ENCODE measurements at places on chromosomes 12 and 14.

- DNase-seq: peak; percentile 26
These were observed 52.3 kb downstream of the NEUROD4 start for GRCh38 chr12:55072083-55072482.

DNA sequence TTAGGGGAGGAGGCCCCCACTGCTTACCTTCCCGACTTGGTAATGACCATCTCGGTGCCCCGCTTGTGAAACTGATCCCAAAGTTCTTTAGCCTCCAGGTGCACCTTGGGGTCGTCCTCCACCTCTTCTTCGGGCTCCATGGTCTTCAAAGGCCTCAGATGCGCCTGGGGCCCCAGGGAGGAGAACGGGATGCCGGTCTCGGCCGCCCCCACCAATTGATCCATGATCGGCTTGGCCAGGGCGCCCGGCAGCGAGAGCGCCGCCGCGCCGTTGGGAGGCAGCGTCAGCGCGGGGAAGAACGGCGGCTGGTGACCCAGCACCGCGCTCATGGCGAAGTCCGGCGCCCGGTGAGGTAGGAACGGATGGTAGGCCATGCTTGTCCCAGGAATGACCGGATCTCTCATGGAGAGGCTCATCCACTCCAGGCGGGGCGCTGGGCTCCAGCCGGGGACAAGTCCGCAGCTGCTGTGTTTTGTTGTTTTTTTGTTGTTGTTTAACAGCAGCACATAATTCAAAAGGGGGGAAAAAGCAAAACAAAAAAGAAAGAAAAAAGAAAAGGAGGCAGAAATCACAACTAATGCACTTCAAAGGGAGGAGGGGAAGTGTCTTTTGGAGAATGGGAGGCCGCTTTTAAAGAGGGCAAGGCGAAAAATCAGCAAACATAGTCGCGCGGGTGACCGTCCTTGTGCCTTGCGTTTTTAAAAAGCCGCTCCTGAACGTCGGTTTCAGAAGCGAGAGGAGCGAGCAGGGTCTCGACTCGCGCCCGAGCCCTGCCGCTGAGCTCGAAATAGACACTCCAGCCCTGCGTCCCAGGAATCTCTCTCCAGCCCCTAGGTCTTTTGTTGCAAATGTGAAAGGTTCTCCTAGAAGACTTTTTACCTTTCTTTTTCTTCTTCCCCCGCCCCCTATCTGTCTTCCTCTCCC is 928 bp downstream of the TBX3 start:
- DNase-seq: no peak

GRCh38 chr14:93431036-93431670 is 414 bp downstream of the UNC79 start:
- DNase-seq: no peak

- DNase-seq: no peak
These were observed 162.6 kb downstream of the PPFIA2 start for GRCh38 chr12:81596558-81596957.

DNA sequence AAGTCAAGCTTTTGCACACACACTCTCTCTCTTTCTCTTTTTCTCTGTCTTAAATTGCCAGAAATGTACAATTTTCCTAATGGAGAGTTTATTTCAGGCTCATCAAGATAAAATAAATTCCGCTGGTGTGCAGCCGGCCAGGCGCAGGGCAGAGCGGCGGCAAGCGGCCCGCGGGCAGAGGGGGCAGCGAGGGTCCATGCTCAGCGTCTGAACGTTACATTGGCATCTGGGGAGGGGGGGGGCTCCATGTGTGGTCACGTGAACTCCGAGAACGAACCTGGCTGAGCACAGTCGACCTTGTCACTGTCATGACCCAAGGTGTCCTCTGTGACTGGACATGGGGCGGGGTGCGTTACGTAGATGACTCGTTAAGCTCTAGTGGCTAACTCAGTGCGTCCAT is 23.8 kb upstream of the FZD10 start:
- DNase-seq: no peak

DNA sequence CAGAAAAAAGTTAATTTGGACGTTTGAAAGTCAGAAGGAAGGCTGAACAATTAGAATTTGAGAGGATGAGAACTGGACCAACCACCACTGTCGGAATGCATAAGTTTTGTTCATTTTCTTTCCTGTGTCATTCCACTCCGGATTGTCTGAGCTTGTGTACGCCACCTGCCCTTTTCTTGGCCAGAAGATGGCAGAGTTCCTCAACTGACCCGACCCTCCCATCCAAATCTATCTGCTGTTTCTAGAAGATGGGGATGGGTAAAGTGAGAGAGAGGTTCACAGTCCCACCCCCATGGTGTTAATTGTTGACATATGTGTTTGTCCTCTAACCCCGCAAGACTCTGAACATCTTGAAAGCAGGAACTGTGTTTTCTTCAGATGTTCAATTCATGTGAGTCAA is 388.0 kb downstream of the VRK1 start:
- DNase-seq: no peak

DNA sequence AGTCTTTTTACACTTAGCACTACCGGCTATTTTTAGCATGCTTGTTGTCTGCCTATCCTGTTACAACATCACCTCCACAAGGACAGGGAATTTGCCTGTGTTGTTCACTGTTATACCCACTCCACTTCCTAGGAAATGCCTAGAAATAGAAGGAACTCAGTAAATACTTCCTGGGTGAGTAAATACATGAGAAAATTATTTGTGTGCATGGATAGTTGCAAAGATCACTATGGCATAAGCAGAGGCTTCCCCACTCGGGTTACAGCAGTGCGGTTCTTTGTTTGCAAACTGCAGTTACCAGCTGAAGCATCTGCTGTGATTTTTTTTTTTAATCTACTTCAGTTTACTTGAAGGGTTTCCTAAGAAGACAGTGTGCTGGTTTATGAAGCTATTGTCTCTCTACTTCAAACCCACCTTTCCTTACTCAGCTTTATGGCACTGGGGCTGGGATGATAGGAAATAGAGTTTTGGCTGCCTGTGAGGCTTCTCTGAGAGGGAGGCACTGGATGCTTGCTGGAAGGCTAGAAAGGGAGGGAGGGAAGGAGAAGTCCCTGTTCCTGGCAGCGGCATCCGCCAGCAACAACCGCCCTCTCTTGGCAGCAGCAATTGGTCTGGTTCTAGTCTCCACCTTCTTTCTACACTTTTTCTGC is 29.0 kb downstream of the PDE6H start:
- no peak for DNase-seq

DNA sequence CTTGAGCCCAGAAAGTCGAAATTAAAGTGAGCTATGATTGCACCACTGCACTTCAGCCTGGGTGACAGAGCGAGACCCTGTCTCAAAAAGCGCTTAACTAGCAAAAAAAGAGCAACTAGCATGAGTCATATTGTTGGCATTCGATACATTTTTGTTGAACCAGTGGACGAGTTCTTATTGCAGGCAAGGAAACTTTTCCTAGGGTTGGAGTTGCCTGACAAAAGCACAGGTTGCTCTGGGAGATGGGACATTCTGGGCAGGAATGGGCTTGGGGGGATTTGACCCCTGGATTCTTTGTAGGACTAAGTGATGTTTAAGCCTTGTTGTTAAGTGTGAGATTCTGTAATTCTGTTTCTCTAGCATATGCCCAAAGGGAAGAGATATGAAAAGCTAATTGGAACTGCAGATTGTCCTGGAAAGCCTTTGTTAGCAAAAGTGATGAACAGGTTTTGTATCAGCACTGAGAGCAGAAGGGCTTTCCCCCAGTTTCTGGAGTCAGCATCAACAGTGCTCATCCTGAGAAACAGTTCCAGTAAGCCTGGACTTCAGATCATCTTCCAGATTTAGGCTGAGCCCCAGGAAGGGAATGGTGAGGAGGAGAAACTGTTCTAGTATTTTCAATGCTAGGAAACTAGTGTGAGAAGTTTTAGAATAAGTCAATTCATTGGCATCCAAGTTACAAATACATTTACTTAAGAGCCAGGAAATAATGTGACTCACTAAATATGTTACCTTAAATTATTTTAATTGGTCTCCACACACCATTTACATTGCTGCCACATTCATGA is 123.1 kb downstream of the SRGAP1 start:
- no peak for DNase-seq

DNA sequence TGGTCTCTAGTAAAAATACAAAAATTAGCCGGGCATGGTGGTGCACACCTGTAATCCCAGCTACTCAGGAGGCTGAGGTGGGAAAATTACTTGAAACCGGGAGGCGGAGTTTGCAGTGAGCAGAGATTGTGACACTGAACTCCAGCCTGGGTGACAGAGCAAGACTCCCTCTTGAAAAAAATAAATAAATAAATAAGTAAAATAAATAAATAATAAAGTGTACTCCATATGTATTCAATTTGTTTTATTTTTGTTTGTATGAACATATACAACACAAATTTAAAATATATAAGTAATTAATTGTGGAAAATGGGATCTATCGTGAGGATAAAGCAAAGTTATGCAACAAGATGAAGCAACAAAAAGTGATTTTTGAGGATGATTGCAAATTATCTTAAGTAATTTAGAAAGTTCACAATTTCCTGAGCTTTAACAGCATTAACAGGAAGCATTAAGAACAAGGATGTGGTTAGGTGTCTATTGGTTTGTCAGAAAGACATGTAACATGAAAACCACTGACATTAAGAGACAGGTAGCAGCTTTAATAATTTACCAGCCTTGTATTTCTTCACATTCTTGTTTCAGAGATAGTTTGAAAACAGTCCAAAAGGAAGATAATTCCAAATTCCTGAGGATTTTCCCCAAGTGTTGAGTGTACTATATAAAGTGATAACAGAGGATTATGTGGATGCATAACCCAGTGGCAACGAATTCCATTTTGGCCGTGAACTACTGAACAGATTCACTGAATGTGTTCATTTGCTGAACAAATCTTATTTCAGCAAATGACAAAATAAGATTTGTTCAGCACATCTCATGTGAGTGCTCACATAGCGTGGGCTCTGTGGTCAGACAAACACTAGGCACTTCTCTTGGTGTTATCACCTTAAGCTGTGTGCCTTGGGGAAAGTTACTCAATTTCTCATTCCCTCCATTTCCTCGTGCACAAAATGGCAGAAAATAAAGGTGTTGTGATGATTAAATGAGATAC is 68.6 kb upstream of the RESF1 start:
- DNase-seq: no peak

DNA sequence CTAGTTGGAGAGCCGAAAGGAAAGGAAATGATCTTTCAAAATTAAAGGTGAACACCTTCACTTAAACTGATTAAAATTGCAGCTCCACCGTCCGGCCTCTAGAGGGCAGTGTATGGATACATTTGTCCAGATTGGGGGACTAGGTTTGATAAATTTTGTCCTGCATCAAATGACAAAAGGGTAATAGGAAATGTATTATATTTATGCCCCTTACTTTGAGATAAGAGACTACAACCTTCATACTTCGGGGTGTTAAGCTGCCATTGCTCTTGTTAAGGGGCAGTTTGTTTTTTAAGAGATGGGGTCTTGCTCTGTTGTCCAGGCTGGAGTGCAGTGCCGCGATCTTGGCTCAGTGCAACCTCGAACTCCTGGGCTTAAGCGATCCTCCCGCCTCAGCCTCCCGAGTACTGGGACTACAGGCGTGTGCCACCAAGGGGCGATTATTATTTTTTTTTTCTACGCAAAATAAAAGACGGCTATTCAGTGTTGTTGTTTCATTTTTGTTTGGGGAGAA is 818 bp upstream of the SUOX start:
- peak; percentile 36 for DNase-seq

DNA sequence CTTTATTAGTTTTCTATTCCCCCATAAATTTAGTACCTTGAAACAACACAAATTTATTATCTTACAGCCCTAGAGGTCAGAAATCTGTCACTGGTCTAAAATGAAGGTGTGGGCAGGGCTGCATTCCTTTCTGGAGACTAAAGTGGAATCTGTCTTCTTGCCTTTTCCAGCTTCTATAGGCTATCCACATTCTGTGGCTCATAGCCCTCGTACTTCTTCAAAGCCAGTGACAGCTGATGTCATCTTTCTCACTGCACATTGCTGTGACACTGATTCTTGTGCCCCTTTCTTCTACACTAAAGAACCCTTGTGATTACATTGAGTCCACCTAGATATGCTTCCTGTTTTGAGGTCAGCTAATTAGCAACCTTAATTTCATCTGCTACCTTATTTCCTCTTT is 23.2 kb upstream of the DCN start:
- no peak for DNase-seq

GRCh38 chr14:39319381-39319780 is 85.7 kb downstream of the MIA2 start:
- no peak for DNase-seq

DNA sequence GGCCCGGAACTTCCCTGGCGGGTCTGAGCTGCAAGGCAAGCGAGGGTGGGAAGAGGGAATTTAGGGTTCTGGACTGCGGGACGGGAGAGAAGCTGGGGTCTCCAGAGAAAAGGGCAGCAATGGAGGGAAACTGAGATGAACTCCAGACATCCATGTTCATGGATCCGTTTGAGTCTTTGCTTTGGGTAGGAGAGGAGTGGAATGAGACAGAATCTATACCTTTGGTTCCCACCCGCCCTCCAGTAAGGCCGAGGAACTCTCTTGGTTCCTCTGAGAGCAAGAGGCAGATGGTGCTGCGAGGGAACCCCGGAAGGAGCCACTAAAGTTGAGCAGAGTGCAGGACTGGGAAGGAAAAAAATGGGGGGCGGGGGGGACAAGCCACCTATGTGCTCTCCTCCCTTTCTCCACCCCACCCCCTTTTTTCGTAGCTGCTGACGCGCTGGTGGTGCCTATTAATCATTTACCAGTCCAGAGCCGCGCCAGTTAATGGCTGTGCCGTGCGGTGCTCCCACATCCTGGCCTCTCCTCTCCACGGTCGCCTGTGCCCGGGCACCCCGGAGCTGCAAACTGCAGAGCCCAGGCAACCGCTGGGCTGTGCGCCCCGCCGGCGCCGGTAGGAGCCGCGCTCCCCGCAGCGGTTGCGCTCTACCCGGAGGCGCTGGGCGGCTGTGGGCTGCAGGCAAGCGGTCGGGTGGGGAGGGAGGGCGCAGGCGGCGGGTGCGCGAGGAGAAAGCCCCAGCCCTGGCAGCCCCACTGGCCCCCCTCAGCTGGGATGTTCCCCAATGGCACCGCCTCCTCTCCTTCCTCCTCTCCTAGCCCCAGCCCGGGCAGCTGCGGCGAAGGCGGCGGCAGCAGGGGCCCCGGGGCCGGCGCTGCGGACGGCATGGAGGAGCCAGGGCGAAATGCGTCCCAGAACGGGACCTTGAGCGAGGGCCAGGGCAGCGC is 1.2 kb downstream of the SSTR1 start:
- DNase-seq: no peak

DNA sequence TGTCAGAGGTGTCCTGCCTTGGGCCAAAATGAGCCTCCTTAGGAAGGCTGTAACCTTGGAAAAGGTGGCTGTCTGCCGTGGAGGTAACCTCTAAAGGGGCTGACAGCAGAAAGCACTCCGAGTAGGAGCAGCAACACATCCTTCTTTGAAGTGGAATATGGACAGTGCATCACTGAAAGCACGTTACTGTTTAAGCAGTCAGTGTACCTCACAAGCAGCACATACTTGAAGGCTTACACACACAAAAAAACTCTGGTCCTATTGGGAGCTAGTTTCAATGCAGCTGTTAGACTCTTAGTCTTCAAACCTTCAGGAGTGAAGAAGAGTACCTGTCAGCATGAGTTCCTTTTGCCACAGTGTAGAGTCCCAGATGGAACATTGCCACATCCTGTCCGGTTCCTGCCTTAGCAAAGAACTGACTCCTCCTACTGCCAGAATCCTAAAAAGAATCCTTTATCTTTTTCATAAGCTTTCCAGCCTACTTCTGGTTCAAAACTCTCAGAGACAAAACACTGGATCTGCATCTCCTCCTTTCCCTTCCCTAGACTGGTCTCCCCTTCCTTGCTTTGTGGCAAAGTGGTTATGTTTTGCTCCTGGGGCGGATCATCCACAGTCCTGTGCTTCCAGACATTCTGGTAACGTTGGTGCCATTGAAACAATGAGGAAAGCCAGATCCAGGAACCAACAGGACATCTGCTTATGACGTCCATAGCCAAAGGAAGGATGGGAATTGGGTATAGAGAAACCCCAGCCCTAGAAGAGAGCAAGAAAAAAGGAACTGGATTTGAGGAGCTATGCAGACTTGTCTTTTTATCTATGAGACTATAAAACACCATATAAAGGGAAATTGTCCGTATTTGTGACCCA is 8.5 kb upstream of the MDM1 start:
- no peak for DNase-seq
